ENCODE measurements at places on chromosomes 6 and 20.
A peak's percentile ranks its signal among the peaks of the same experiment; 100 is the strongest.

GRCh38 chr6:152863618-152864326, 113.2 kb downstream of the VIP start:
- no peak for DNase-seq

- DNase-seq = no peak
These were observed 77.8 kb upstream of the TGM3 start for GRCh38 chr20:2217857-2218539.

GRCh38 chr20:45780159-45780558, 11.5 kb downstream of the WFDC3 start:
- DNase-seq = no peak

- no peak for DNase-seq
These were observed 20.2 kb downstream of the KCNK15 start for GRCh38 chr20:44765701-44766347.

- DNase-seq = no peak
These were observed 37.4 kb downstream of the JAG1 start for GRCh38 chr20:10636326-10636818.

DNA sequence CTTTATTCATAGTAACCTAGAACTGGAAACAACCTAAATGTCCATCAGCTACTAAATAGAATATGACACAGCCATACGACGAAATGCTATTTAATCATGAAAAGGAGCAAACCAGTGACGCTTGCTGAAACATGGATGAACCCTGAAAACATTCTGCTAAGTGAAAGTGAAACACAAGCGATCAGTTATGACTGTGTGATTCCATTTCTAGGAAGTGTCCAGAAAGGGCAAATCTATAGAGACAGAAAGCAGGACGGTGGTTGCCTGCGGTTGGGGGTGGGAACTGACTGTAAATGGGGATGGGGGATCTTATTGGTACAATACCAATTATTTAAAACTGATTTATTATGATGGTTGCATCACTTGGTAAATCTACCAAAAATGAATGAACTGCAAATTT, 126.8 kb downstream of the IPCEF1 start:
- no peak for DNase-seq

DNA sequence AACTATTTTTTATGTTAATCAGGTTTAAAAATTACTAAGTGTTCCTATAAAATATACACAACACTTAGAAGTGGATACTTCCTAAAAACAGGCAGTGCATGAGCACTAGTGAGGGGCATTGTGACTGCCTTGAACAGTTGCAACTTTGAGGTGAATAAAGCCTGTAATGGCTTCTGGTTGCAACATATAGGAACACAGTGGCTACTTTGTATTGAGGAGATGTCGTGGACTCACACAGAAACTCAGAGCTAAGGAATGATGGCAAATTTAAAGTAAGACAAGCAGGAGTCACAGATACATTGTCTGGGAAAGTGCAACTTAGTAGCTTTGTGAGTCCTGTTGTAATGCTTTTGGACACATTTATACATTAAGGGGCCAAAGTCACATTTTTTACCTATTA, 861 bp upstream of the HLA-A start:
- DNase-seq = no peak

DNA sequence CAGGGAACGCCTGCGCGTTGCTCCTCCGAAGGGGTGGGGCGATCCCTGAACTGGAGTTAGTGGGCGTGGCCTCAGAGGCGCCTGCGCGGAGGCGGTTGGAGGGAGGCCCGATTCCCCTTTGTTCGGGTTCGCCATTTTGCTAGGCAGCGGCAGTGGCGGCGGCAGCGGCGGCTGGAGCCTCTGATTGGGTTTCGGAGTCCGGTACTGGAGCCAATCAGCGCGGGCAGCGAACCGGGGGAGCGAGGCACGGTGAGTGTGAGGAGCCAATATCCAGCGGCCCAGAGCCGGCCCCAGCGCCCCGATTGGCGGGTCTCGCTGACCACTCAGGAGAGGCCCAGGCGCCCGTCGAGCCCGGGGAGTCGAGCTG, at the start of gene NFYA:
Gene NFYA, plus strand, starts transcription at position 139 of the 367 bp plus-strand sequence. CDS start 6,116 bp downstream, outside the sequence.
- peak; percentile 92 for DNase-seq

- no peak for DNase-seq
These were observed 246.6 kb downstream of the TBXT start for GRCh38 chr6:165920896-165921671.

- no peak for DNase-seq
These were observed 14.5 kb downstream of the TFAP2A start for GRCh38 chr6:10400330-10400729.

DNA sequence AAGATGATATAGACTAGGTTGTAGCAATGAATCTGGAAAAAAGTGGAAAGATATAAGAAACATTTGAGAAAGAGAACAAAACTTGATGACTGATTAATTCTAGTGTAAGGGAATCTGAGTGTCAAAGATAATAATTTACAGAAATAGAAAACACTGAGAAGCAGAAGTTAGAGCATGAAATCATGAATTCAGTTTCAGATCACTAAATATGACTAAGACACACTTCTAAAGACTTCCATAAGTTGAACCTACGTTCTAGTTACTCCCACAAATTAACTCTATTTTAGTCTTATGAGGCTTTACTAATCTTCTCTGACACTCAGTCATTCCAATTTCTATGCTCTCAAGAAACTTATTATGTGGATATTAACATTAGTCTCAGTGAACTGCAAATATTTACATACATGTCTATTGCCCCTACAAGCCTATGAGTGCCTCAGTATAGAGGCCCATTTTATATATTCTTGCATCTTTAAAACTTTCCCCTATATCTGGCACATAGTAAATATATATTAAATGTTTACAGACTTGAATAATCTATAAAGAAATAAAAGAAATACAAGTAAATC, 30.4 kb downstream of the IBTK start:
- no peak for DNase-seq

- DNase-seq = no peak
These were observed 9.2 kb downstream of the SYNDIG1 start for GRCh38 chr20:24478584-24478983.

GRCh38 chr6:96499781-96500180, 21.8 kb upstream of the UFL1 start:
- DNase-seq = no peak

DNA sequence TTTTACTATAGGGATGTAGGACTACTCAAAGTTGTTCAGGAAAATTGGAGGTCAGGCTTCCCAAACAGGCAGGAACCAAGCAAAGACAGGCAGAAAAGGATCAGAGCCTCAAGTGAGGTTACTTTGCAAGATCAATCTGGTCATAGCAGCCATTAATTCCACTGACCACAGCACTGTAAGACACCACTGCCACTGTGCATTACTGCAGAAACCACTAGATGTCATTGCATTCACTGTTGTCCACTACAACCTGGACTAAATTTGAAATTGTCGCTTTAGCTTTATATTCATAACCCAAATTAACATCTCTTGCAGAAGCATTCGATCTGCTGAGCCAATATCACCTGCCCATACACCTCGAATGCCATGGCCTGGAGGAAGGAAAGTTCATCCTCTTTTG, 126.9 kb upstream of the UFL1 start:
- DNase-seq = no peak

DNA sequence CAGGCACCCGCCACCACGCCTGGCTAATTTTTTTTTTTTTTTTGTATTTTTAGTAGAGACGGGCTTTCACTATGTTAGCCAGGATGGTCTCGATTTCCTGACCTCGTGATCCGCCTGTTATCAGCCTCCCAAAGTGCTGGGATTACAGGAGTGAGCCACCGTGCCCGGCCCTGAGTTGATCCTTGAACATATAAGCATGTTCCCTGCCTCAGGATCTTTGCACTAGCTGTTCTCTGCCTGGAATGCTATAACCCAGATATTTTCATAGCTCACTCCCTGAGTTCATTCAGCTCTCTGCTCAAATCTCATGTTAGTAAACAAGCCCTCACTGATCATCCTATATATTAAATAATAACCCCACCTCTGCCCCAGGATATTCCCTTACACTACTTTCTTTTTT, 9.0 kb upstream of the DLK2 start:
- no peak for DNase-seq

GRCh38 chr20:49969946-49970345, 12.8 kb upstream of the SNAI1 start:
- no peak for DNase-seq

DNA sequence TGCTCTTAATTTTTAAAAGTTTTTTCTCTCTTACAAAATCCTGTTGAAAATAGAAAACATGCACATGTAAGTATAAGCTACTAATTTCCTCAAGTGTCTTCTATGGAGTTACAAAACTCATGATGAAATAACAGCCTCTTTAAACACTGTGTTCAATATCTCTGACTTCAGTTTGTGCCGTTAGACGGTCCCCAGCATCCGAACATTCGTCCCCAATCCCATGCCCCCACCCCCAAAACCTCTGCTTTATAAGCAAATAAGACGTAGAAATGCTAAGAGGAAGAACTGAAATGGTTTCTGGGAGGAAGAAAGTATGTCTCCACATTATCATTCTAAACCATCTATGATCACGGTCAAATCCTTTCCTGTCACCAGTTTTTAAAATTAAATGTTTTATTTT, 31.7 kb upstream of the MYB start:
- DNase-seq = no peak

DNA sequence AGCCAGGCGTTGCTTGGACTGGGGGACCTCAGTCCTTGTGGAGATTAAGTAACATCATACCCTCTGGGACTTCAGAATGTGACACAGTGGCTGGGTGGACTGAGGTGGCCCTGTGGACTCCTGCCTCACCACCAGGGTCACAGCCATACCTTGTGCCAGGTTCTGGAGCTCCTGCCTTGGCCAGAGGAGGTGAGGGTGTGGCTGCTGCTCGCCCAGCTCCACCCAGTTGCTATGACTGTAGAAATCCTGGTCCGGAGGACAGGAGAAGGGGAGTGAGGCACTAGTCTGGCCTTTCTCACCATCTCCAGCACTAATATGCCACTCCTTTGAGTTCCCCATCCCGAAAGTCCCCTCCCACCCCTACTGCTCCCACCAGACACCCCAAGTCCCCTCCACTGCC, 1.9 kb downstream of the VWA7 start:
- no peak for DNase-seq

DNA sequence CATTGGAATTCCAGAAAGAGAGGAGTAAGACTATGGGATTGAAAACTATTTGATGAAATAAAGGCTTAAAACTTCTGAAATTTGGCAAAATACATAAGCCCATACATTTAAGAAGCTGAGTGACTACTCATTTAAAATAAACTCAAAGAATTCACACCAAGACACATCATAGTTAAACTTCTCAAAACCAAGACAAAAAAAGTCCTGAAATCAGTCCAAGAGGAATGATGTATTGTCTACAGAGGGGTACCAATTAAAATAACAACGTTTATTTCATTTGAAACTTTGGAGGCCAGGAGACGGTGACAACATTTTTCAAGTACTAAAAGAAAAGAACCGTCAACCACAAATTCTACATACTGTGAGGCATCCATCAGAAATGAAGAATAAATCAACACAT, 841.4 kb upstream of the MAP3K7 start:
- DNase-seq = no peak

DNA sequence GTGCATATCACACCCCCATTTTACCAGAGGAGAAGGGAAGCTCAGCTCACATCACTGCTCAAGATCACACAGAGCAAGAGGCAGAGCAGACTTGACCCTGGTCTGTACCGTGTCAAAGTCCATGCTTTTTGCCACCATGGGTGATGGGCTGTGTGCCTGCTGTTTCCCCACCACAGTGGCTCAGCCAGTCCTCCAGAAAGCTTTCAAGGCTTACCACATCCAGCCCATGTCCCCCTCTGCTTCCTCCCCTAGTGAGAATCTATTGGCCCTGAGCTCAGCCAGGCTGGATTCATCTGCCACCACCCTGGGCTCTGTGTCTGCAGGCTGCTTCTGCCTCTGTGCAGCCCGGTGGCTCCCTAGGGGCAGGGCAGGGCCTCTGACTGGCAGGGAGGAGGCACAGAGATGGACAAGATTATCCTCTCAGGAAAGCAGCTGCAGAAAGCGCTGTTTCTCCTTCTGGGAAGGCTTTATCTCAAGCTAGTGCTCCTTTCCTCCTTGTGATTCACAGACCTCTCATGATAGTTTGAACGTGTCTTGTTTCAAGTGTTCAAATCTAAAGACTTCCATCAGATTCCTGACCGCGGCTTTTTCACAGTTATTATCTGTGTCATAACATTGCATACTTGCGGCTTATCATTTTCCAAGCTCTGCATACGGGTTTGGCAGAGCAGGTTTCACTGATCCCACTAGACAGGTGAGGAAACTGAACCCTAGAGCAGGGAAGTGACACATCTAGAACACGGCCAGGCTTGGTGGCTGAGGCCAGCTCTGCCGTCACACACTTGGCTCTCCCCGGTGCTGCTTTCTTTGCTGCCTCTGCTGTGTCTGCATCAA, 37.4 kb downstream of the VEGFA start:
- no peak for DNase-seq

- no peak for DNase-seq
These were observed 21.3 kb upstream of the PDE10A start for GRCh38 chr6:165684333-165684732.

GRCh38 chr20:32562495-32562911, 22.6 kb downstream of the NOL4L start:
- no peak for DNase-seq
